Aorta (tissue), 5 donors: ENCODE measurements at places on chromosomes 1 and 21.

DNA sequence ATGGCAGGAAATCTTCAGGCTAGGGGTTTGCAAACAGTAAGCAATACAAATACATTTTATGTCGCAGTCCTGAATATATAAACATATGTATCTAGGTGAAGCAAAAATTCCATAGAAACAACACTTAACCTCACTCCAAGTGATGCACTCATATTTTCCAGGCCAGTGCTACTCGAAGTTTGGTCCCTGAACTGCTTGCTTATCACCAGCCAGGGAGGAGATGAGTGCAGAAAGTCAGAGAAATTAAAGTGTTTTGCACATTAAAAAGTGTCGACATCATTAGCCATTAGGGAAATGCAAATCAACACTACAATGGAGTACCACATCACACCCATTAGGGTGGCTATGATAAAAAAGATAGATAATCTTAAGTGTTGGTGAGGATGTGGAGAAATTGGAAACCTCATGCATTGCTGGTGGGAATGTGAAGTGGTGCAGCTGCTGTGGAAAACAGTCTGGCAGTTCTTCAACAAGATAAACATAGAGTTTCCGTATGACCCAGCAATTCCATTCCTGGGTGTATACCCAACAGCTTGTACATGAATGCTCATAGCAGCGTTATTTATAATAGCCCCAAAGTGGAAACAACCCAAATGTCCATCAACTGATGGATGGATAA, 70.5 kb upstream of the CSF1 start:
- no peaks in the 10 kb centered on the region for H3K27me3 ChIP-seq
- H3K27ac ChIP-seq = no peak overlapping the region
- no peak overlapping the region for H3K4me3 ChIP-seq
- no peaks in the 10 kb centered on the region for H3K4me1 ChIP-seq
- no peaks in the 10 kb centered on the region for H3K36me3 ChIP-seq

DNA sequence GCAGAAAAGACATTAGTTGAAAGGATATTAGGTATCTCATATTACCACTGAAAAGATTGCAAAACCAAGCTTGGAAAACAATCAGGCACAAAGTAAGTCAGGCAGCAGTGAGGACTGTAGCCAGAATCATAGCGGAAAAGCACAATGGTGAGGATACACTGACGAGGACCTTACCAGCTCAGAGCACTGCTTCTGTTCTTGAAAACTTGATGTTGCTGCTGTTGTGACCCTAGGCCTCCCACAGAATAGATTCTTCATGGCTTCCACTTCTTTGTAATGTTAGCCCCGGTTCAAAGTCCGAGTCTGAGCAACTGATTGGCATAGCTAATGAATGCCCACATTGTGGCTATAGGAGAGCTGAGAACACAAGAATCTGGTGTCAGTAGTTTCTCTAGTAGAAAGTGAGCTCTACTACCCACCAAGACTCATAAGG, 45.2 kb upstream of the LRRC8C start:
- H3K4me1 ChIP-seq = no peaks in the 10 kb centered on the region
- no peak overlapping the region for H3K27ac ChIP-seq
- DNase-seq = no peak
- H3K4me3 ChIP-seq = no peak overlapping the region
- H3K27me3 ChIP-seq = no peaks in the 10 kb centered on the region
- no peaks in the 10 kb centered on the region for H3K36me3 ChIP-seq

DNA sequence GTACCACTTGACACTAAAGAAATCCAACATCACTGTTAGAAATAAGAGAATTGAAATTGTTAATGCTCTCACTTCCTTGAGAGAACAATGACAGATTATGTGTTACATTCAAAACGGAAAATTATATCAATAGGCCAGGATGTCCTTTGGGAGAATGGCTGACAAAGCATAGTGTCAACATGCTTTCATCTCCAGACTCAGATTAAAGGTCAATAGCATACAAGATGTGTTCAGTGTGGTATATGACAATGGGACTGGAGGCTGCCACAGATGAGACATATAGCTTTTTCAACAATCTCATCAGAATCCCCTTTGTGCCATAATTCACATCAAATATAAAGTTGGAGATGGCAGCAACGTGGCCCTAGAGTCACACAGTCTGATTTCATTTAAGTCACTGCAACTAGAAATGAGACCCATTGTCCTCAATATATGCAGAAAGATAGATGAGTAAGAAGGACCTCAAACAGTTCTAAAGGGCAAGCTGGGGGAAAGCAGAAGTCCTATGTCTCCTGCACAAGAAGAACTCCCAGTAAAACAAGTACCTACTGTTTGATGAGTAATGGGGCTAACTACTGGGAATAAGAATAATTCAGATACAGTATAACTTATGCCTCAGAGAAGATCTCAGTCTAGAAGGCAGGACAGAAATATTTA, 327.9 kb downstream of the TTLL7 start:
- H3K27ac ChIP-seq = no peak overlapping the region
- no peaks in the 10 kb centered on the region for H3K4me1 ChIP-seq
- H3K27me3 ChIP-seq = no peaks in the 10 kb centered on the region
- no peak for DNase-seq
- H3K4me3 ChIP-seq = no peak overlapping the region

DNA sequence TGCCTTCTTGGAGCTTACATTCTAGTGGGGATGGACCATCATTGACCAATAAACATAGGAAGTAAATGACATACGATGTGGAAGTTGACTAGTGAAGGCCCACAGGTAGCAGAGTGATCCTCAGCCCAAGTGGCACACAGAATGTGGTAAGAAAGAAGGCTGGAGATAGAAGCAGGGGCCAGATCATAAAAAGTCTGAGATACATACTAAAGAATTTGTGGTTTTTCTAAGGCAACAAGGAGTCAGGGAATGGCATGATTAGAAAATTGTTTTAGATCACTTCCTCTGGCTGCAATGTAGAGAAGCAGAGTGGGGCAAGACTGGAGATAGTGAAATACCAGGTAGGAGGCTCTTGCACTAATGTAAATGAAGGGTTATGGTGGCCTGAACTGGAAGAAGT, 154.0 kb downstream of the VPS13D start:
- no peaks in the 10 kb centered on the region for H3K4me1 ChIP-seq
- no peak for DNase-seq
- no peak overlapping the region for H3K27ac ChIP-seq
- H3K36me3 ChIP-seq = peaks cover 12% of the 10 kb centered on the region
- no peaks in the 10 kb centered on the region for H3K27me3 ChIP-seq

DNA sequence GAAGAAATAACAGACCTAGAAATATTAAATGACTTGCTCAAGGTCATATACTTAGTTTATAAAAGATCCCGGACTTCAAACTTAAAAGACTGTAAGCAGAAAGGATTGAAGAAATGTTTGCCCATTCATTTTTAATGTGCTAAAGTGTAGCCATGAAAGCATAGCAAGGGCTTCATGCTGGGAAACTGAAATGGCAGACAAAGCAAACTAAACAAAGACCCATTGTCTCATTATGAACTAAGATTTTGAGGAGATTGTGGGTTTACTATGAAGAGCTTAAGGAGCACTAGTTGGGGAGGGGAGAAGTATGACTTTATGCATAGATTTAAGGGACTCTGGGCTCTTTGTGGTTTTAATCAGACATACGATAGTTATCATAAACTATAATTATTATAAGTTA, 26.3 kb downstream of the ADAMTS1 start:
- no peak for DNase-seq
- no peaks in the 10 kb centered on the region for H3K27me3 ChIP-seq
- H3K4me3 ChIP-seq = no peak overlapping the region
- H3K27ac ChIP-seq = no peak overlapping the region
- peaks cover 4% of the 10 kb centered on the region for H3K4me1 ChIP-seq
- no peaks in the 10 kb centered on the region for H3K36me3 ChIP-seq

DNA sequence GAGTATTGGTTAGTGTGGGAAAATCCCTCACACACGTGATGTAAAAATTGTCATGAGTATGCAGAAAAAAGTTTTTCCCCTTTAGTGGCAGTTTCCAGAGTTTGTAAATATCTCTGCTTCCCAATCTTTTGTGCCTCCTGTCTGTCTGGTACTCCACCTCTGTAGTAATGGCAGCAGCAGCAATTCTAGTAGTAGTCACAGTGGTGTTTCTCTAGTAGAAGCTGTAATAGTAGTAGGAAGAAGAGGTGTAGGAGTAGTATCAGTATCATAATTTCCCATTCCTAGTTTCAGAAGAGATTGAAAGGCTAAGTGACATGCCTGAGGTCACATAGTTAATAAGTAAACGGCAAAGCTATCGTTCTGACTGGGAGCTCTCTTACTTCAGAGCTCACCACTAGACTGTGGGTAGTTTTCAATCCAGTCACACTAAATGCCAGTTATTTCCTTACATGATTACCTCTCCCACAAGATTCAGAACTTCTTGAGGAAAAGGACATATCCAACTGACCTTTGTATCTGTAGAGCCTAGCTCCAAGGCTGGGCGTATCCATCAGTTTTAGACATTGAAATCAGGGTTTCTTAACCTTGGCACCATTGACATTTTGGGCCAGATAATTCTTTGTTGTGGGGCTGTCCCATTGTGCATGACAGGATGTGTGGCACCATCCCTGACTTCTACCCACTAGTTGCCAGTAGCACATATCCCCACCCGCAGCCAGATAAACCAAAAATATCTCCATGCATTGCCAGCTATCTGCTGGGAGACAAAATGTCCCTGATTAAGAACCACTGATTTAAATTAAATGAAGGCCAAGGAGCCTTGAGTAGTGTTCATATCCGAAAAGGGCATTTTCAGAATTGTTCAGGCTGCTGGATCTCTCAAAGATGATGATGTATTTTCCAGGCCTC, 135.9 kb downstream of the FGGY start:
- H3K4me3 ChIP-seq = no peak overlapping the region
- no peaks in the 10 kb centered on the region for H3K36me3 ChIP-seq
- H3K4me1 ChIP-seq = peaks cover 6% of the 10 kb centered on the region
- H3K27me3 ChIP-seq = no peaks in the 10 kb centered on the region
